ENCODE measurements at places on chromosomes 2 and 18.

DNA sequence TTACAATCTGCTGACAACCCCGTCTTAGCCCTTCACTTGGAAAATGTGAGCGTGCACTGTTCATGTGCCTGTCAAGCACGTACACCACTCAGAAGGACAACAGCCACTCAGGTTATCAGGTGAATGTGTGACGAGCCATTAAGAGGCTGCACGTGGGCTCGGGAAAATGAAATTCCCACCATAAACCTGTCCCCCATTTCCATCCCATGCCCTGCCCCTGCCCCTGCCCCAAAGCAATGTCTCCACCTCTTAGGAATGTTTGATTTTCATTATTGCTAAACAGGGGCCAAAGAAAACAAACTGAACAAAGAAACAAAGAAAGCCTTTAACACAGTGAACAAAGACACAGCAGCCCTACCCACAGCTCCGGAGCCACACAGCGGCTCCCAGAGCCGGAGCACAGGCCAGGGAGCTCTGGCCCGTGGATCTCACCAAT is 90.5 kb downstream of the TMEM18 start:
- H3K27ac ChIP-seq = no peak overlapping the region
- H3K4me1 ChIP-seq = no peaks in the 10 kb centered on the region
- H3K36me3 ChIP-seq = no peaks in the 10 kb centered on the region
- no peak for DNase-seq

DNA sequence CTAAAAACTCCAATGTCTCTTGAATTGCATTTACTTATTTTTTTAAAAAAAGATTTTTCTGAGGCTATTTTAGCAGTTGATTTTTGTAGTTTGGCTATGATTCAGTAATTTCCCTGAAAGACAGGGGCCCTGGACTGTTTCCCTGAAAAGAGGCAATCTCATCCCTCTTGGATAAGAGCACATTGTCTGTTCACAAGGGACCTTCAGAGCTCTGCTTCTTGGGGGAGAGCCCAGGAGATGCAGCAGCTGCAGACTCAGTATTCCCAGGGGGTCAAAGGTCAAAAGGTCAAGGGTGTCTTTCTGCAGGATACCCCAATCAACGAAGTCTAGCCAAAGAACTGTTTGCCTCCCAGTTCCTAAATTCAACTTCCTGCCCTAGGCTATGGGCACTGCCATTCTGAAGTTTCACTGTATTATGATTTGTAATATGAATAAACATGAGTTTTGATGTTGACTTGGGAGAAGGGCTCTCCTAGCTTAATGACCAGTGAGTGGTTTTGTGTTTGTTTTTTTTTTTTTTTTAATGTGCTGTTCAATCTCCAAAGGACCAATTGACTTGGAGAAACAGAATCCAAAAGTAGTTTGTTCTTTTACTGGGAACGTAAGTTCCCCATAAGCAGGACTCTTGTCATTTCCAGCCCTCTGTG is 157.0 kb upstream of the SERPINE2 start:
- DNase-seq = peak; percentile 70
- no peak overlapping the region for H3K4me3 ChIP-seq
- peaks cover 6% of the 10 kb centered on the region for H3K4me1 ChIP-seq
- H3K36me3 ChIP-seq = no peaks in the 10 kb centered on the region

DNA sequence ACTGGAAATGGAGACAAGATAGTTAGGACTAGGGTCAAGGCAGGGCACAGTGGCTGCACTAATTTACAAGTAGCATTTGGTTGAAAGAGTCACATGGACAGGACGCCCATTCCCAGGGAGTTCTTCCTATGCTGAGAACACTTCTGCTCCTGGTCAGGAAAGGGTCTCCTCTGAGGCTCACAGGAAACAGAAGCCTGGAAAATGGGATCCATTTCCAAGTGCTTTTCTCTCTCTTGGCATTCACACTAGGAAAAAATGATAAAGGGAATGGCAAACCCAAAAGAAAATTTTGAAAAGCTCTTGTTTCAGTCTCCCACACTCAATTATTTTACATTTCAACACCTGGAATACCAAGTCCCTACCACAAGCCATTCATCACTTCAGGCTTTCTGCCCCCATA is 88.7 kb downstream of the COBLL1 start:
- peaks cover 6% of the 10 kb centered on the region for H3K4me1 ChIP-seq
- no peak overlapping the region for H3K4me3 ChIP-seq
- no peak for DNase-seq
- no peak overlapping the region for H3K27ac ChIP-seq
- no peaks in the 10 kb centered on the region for H3K27me3 ChIP-seq

DNA sequence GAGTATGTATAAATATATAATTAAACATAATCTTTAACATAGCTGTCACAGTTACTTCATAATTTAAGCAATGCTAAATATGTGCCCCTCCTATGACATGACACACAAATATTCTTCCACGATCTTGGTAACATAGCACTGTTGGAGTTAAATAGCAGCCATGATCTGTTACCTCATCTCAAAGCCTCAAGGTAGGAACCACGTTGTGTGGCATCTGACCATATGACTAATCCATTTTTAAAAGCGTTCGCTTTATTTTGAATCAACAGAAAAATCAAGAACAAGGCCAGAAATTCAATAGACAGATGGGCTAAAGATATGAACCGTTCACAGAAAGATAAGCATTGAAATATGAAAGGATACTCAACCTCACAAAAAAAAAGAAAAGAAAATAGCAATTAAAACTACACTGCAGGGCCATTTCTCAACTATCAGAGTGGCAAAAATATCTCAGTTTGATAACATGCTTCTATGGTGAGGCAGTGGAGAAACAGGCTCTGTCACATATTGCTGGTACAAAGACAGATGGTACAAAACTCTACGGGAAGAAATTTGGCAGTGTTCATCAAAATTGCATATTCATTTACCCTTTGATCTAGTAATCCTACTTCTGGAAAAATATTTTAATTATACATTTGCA is 105.9 kb downstream of the TMX3 start:
- H3K4me1 ChIP-seq = no peaks in the 10 kb centered on the region
- H3K27me3 ChIP-seq = no peaks in the 10 kb centered on the region
- H3K27ac ChIP-seq = no peak overlapping the region
- no peak for DNase-seq

- H3K27ac ChIP-seq = no peak overlapping the region
- no peaks in the 10 kb centered on the region for H3K27me3 ChIP-seq
- no peaks in the 10 kb centered on the region for H3K36me3 ChIP-seq
- H3K4me3 ChIP-seq = no peak overlapping the region
Measured at GRCh38 chr2:2333076-2333475, 2.0 kb upstream of the MYT1L start.
